ENCODE measurements at places on chromosomes 4 and X.

GRCh38 chrX:149877636-149878035 is 3.3 kb upstream of the MAGEA8 start:
- DNase-seq: no peak

- no peak for DNase-seq
These were observed 144.8 kb upstream of the CPEB2 start for GRCh38 chr4:14857475-14857874.

- DNase-seq: no peak
These were observed at the start of gene NAT8L for GRCh38 chr4:2059046-2059725. Gene NAT8L (plus strand): TSS chr4:2059327. CDS start chr4:2059512, 185 bp downstream.

GRCh38 chrX:114075073-114075673 is 508.7 kb upstream of the HTR2C start:
- DNase-seq: no peak

- no peak for DNase-seq
These were observed 109.9 kb upstream of the SMIM10 start for GRCh38 chrX:134880866-134881265.

GRCh38 chr4:77172336-77172735 is 15.3 kb downstream of the CCNG2 start:
- DNase-seq: no peak

DNA sequence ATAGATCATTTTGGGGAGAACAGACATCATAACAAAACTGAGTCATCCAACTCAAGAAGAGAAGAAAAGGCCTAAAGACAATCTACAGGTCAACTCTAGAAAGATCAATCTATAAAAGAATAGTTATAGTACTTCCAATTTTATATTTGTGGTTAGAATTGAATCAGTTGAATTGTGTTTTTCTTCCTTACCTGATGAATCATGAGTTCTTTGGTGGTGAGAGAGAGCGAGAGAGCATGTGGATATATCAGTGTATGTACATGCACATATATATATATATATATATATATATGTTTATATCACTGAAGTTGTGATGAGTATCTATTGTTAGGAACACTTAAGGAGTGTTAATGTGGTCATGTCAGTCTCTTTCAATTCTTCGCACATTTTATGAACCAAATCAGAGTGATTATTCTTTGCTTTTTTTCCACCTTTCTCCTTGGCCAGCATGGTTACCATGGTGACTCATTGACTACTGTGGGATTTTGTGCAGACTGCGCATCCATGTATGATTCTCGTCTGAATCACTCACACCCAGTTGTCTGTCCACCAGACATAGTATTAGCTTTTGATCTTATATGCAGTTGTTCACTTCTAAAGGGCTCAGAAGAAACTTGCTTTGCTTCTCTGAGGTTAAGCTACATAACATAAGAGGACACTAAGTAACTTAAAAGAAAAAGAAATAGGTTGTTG is 90.4 kb upstream of the RAB40AL start:
- DNase-seq: no peak

DNA sequence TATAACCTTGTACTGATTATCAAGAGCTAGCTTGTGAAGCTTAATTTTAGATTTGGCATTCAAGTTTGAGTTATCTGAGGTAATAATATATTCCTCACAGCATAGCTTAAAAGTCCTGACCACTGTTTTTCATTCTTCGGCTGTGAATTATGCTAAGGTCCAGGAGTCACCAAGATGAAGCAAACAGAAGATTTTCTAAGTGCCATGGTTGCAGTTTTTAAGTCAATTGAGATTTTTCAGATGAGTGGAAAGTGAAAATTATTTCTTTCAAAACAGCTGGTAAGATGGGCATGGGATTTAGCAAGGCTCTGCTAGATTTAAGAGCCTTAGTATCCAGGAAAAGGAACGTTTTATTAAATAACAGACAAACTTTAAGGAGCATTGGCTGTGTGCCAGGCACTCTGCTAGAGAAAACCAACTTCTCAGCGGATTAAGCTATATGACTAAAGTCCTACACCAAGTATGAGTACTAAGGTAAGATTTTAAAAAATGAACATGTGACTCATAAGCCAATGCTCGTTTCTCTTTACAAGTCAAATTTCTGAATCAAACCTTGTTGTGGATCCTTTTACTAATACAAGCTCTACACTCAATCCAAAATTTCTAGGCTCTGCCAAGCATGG is 149.9 kb upstream of the IL15 start:
- DNase-seq: no peak

DNA sequence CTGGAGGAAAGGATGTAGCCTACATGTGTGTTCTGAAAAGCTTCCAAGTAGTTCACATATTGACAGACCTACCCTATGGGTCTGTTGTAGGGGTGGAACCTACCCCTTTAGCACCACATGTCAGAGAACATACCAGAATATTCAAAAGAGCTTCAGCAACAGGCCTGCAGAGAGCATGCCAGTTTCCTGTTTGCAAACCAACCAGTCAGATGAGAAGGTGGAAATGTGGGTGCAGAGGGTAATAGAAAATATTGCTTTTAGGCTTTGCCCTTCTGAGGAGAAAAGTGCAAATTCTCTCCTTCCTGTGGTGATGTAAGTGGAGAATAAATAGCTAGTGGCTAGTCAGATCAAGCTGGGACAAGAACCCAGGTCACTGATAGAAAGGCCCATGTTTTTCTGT is 16.4 kb downstream of the INTS6L start:
- no peak for DNase-seq

DNA sequence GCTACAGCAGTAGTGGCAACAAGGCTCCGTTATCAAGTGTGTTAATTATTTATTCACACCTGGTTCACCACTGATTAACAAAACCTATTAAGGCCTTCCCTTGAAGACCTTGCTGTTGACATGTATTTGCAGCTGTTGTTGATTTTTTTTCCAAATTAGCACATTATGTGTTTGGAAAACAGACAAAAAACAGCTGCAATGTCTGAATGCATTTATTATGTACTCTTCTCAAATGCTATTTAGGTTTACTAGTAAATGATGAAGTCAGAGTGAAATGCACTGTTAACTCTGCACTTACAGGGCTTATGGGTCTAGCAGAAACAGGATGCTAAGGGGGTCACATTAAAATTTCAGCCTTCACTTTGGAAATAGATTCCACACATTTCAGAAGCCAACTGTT is 99.5 kb upstream of the PCDH7 start:
- no peak for DNase-seq

DNA sequence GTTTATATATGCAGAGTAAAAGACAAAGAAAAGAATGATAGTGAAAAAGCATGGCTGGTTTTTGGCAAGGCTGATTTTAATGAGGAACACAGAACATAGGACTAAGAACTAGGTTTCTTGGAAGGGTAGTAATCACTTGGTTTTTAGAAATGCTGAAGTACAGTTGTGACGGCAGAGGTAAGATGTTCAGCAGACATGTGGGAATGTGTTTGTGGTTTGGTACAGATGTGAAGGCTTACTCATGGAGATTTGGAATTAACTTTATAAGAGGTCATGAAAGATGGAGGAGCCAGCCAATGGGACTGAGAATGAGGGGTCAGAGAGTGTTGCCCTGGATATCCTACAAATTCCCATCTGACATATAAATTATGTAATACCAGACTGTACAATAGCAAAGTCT is 243.6 kb downstream of the NPFFR2 start:
- no peak for DNase-seq

- DNase-seq: no peak
These were observed 26.3 kb downstream of the FLNA start for GRCh38 chrX:154348114-154348531.

GRCh38 chr4:145909773-145910172 is 28.9 kb downstream of the ZNF827 start:
- no peak for DNase-seq

DNA sequence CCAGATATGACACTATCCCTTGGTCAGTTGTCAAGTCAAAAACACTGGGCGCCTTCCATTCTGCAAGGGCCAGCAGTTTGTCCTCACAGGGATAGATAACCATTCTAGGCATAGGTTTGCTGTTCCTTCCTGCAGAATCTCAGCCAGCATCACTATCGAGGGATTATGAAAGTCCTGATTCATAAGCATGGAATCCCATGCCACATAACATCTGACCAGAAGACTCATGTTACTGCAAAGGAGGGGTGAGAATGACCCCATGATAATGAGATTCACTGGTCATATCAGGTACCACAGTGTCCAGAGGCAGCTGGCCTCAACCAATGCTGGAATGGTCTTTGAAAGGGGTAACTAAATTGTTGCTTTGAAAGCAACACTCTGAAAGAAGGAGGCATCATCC is 84.7 kb downstream of the OTC start:
- no peak for DNase-seq

DNA sequence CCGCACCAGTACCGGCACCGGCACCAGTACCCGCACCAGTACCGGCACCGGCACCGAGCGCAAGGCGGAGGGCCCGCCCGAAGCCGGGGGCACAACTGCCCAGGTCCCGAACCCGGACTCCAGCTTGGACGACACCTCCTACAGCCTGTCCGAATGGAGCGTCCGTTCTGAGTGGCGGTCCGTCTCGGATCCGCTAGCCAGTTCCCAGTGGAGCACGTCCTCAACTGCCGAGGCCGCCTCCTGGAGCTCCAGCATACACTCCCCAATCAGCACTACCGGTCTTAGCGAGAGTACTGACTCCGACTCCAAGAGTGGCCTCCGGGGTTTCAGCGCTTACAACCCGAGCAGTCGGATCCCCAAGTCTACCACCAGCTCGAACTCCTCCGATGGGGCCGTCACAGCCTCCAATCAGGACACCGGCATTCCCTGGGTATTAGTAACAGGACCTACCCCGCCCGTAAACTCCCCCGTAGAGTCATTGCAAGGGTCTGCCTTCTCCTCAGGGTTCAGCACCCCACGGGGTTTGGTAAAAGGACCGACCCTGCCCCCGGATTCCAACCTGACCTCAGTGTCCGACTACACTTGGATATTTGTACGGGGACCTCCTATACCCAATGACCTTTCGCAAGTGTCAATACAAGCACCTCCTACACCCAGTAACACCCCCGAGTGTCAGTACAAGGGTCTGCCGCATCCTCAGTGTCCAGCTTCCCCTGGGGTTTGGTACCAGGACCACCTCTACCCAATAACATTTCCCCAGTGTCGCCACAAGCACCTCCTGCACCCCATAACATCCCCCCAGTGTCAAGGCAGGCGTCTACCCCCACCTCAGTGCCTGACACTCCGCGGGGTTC is 721 bp upstream of the MAOA start:
- DNase-seq: peak; percentile 6

DNA sequence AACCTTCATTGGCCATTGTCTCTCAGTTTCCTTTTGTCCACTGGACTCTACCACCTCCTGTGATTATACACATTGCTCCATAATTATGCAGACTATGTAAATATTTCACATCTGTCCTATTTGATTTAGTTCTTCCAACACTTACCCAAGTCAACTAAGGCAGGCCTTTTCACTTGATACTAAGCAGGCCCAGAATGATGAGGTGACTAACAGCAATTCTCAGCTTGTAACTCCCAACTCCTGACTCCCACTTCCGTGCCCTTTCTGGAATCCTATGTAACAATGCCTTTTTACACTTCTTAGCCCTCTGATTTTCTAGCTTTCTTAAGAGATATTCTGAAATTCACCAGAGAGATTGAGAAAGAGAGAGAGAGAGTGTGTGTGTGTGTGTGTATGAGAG is 6.6 kb downstream of the PAK3 start:
- no peak for DNase-seq

GRCh38 chr4:114108869-114109268 is 129.4 kb upstream of the ARSJ start:
- DNase-seq: no peak

DNA sequence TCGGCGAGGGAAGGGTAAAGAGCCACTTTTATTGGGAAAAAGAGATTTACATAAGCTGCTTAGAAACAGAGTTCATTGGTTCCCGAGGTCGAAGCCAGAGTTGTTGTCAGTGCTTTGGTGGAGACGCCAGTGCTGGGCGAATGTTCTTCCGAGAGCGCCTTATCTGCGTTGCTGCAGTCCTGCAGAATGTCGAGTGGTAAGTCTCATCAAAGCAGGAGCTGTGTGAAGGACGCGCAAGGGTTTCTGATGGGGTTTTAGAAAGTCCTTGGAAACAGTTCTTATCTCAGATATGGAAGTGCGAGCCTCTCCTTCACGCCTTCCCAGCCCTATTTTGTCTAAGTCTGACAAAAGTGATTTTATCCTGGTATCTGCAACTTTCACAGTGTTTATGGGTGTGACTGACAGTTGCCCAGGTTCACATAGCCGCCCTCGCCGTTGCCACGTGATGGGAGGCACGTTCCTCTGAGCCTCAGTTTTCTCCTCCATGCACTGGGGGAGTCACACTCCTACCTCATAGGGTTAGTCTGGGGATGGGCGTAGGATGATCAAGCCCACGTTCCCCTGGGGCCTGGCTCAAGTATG is 47.3 kb upstream of the NSG1 start:
- DNase-seq: no peak

- DNase-seq: no peak
These were observed 52.0 kb upstream of the UGT2B7 start for GRCh38 chr4:69044247-69044646.

GRCh38 chr4:173138624-173139023 is 30.0 kb upstream of the GALNT7 start:
- no peak for DNase-seq

- no peak for DNase-seq
These were observed 186.8 kb downstream of the NWD2 start for GRCh38 chr4:37431417-37431743.

DNA sequence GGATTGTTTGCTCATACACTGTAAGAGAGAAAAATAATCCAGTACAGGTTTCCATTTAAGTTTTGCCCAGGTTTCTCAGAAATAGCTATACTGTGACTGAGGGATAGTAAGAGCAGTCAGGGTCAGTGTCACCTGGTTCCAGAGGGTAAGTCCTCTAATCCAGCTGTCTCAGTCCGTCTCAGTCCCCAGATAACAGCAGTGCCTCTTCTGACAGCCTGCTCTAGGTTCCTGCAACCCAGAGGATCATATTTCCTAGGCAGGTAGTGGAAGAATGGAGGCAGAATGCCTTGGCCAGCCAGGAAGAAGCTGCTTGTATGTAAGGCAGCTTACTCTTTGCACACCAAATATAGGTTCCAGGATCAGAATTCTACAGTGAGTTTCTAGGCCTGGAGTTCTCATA is 22.6 kb upstream of the GNRHR start:
- DNase-seq: no peak
